Thymus (tissue), 14 donors: ENCODE measurements at places on chromosomes 6 and 20. TPM values are rescaled to one million over a fixed set of nuclear protein-coding genes. Genes with fewer than 3 reads are reported as not detected.

TP53TG5 gene
- total RNA-seq: 0.24 TPM

ANKRD66 gene
- 0.05 TPM for total RNA-seq

SKIC2 gene
- 25.4 TPM for total RNA-seq

NINL gene
- total RNA-seq: 14.1 TPM

FBXO9 gene
- 37.5 TPM for total RNA-seq

TNF gene
- 3.5 TPM for total RNA-seq

SLC12A5 gene
- total RNA-seq: 0.90 TPM

GRCh38 chr20:53980031-53980465 is 90.3 kb downstream of the BCAS1 start:
- no peak for DNase-seq

DNA sequence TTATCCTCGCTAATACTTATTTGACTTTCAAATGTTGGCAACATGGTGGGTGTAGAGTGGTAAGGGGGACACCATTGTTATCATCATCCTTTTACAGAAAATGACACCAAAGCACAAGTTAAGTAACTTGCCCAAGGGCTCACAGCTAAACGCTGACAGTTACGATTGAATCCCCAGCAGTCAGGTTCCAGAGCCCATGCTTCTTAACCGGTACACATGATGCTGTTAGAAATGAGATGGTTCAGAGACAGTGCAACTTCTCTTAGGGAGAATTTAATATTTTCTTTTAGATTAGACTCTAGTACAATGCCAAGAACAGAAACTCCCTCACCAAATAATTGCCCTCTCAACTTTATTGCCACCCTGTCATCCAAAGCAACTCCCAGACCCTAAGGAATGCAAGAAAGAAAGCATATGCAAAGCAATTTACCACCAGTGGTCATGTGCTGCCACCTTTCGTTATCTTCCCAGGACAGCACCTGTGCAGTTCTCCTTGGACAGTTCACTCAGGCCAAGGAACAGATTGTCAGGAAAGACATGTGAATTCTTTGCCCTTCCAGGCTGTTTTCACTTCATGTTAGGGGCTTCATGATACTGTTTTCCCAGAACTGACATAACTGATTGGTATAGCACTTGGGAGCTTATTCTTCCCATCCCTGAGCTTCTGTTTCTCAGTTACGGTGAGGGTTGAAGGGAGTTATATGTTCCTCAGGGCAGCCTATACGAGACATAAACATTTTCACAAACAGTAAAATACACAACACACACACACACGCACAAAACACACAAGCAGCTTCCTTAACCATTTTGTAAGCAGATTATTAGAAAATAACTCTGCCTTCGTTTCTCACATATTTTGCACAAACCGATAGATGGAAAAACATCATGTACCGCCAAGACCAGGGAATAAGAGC is 5.1 kb downstream of the HLA-DMA start:
- peak; percentile 27 for DNase-seq

- DNase-seq: no peak
These were observed 167.1 kb upstream of the MMS22L start for GRCh38 chr6:97450087-97450486.

GRCh38 chr20:50202677-50203076 is 12.0 kb downstream of the CEBPB start:
- DNase-seq: peak; percentile 65

DNA sequence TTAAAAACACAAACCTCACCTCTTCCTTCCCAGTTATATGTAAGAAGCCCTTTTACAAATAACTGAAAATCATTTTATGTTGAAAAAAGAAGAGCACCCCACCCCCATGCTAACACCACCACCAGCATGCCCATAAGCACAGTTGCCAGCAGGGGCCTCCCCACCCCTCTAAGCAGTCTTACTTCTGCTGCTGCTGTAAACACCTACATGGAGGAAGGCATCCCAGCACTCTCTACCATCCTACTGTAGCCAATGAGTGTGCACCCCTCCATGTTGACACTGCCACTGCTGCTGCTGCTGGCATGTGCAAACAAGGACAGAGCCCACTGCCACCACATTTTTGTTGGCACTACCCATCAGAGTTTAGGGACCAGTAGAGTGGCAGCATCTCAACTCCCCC is 49.6 kb upstream of the PHIP start:
- DNase-seq: no peak

DNA sequence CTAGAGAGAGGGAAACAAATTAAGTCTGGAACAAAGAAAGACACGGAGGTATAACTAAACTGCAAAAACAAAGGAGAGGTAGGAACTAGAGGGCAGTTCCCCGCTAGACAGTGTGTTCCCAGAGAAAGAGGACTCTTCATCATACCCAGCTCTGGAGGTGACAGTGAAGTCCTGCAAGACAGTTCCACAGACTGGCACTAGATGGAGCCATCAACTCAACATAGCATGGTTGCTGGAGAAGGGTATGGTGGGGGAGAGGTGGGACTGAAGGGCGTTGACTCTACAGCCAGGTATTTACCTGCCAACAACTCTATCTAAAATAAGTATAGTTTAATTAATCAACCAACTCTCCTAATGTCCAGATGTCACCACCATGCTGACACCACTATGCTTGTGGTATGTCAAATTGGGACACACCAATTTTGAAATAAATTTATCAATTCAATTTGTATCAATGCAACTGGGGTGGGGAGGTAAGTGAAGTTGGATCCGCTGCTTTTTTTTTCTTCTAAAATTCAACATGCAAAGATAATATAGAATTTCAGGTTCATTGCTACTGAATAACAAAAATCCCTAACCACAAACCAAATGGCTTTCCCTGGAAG is 9.7 kb downstream of the BACH2 start:
- DNase-seq: peak; percentile 78

DNA sequence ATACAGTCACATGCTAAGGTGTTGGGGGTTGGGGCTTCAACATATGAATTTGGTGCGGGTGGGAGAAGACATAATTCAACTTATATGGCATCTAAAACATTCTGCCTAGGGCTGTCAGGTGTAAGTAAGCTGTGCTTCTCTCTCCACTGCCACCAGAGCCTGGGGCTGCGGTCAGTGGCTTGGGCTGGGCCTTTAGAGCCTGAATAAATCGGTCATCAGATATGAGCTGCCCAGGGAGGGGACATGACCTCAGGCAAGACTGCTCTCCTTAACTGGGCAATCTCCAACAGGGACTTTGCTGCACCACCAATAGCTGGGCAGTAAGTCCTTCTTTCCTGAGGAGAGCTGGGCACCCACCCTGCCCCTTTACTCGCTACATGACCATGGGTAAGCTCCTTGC is 24.9 kb upstream of the SIRPA start:
- no peak for DNase-seq

- DNase-seq: no peak
These were observed 136.4 kb upstream of the ARMC2 start for GRCh38 chr6:108711826-108712225.

- DNase-seq: no peak
These were observed 95.8 kb downstream of the CLVS2 start for GRCh38 chr6:123091896-123092271.

- no peak for DNase-seq
These were observed 70.5 kb upstream of the TNFRSF21 start for GRCh38 chr6:47380251-47380650.

DNA sequence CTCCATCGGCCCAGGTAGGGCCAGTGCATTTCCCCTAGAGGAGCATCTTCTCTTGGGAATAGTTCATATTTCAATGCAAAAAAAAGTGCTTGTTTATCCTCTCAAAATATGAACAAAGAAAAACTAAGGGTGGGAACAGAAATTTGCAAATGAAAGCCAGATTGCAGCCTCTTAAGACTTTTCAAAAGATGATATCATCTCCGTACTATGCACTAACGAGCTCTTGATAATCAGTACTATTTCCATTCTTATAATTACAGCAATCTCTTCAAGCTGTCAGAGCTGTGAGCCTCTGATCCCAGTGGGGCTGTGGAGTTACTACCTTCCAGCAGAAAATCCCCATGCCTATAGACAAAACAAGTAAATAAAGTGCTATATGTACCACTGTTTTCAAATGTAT is 77.1 kb downstream of the SOD2 start:
- no peak for DNase-seq

DNA sequence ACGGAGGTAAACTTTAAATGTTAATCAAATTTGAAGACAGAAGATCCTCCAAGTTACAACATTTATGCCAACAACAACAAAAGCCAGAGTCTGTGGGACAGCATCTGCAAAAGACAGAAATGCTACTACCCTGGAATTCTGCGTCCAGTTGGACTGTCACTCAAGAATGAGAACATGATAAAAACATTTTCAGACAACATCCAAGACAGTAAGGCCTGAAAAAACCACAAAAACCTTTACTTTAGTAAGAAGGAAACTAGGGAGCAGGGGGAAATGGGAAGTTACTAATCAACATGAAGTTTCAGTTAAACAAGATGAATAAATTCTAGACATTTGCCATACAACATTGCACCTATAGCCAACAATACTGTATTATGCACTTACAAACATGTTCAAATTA is 77.6 kb downstream of the MLIP start:
- no peak for DNase-seq

- no peak for DNase-seq
These were observed 158.1 kb upstream of the FOXQ1 start for GRCh38 chr6:1153696-1154245.

DNA sequence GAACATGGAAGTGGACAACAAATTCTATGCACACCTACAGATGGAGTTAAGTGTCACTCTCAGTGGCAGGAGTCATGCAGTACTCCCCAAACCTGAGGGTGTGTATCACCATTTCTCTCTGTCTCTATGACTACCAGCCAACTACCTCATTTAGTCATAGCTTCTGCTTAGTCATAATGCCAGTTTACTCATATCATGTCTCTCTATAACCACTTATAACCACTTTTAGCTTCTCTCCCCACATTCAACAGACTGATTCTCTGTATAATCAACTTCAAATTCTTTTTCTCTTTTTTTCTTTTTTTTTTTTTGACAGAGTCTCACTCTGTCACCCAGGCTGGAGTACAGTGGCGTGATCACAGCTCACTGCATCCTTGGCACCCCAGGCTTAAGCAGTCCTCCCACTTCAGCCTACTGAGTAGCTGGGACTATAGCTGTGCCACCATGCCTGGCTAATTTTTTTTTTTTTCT is 13.8 kb upstream of the GTF3C6 start:
- no peak for DNase-seq

- DNase-seq: no peak
These were observed 184.2 kb downstream of the DHX35 start for GRCh38 chr20:39146394-39146793.
